IMR-90 (cell line): ENCODE measurements at places on chromosomes 3 and 15. TPM values are rescaled to one million over a fixed set of nuclear protein-coding genes. Genes with fewer than 3 reads are reported as not detected.

GRCh38 chr15:65044724-65045481 is at the start of gene SLC51B:
Gene SLC51B, plus strand, starts transcription at chr15:65045387. Its CDS starts 4,618 bp downstream, at chr15:65050005.
- no peaks in the 10 kb centered on the region for H3K27me3 ChIP-seq
- H3K4me3 ChIP-seq, result no peak within 1 kb of the TSS
- H3K4me1 ChIP-seq, result peaks cover 21% of the 10 kb centered on the region
- H3K36me3 ChIP-seq, result no peaks in the 10 kb centered on the region
- H3K27ac ChIP-seq, result no peak within 1 kb of the TSS
- no peak for DNase-seq

- no peak overlapping the region for H3K4me3 ChIP-seq
- no peak overlapping the region for H3K27ac ChIP-seq
- no peaks in the 10 kb centered on the region for H3K27me3 ChIP-seq
- peak; percentile 3 for DNase-seq
These were observed 112.4 kb downstream of the ADAMTSL3 start for GRCh38 chr15:83766339-83766738.

- no peaks in the 10 kb centered on the region for H3K27me3 ChIP-seq
- H3K36me3 ChIP-seq, result no peaks in the 10 kb centered on the region
- no peak overlapping the region for H3K27ac ChIP-seq
- H3K4me3 ChIP-seq, result no peak overlapping the region
These were observed 411.0 kb upstream of the NR2F2 start for GRCh38 chr15:95919460-95919859.

- DNase-seq, result no peak
- no peaks in the 10 kb centered on the region for H3K27me3 ChIP-seq
- no peak overlapping the region for H3K27ac ChIP-seq
These were observed 341.3 kb downstream of the TBL1XR1 start for GRCh38 chr3:176855901-176856486.

DNA sequence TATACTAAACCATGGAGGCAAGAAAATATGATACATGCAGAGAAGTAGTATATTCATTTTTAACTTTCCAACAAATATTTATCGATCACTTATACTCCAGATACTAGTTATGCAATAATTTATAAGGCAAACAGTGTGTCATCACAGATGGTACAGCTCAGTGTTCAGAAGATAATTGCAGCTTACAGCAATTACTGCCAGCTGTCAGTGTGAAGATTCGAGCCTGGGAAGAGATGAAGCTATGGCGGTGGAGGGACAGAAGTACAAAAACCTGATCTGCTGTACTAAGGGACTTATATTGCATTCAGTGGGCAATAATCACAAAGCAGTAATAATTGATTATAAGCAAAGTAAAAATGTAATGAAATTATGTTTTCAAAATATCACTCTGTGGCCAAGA is 170.6 kb upstream of the EPHA3 start:
- no peaks in the 10 kb centered on the region for H3K36me3 ChIP-seq
- H3K4me3 ChIP-seq, result no peak overlapping the region
- no peak overlapping the region for H3K27ac ChIP-seq
- no peaks in the 10 kb centered on the region for H3K4me1 ChIP-seq

- H3K4me1 ChIP-seq, result no peaks in the 10 kb centered on the region
- peak; percentile 57 for DNase-seq
- no peaks in the 10 kb centered on the region for H3K36me3 ChIP-seq
- H3K27me3 ChIP-seq, result peaks cover 16% of the 10 kb centered on the region
- H3K4me3 ChIP-seq, result no peak overlapping the region
These were observed 2.9 kb upstream of the NME9 start for GRCh38 chr3:138332472-138333073.

DNA sequence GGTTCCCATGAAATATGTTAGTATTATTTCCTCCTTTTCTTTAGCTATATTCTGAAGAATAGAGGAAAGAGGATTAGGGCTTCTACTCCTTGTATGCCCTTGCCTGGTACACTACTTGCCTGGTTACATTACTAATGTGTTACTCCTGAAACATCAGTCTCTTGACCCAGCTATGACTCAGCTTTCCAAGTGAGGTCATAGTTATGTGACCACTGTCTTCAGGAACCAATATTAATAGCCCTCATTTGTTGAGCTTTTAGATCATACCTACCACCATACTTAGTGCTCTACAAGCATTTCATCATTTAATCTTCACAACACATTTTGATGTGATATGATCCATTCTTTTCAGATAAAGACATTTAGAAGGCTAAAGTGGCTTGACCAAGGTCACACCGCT is 60.3 kb downstream of the CMSS1 start:
- H3K27ac ChIP-seq, result no peak overlapping the region
- no peaks in the 10 kb centered on the region for H3K27me3 ChIP-seq
- DNase-seq, result peak; percentile 88
- H3K36me3 ChIP-seq, result no peaks in the 10 kb centered on the region
- no peak overlapping the region for H3K4me3 ChIP-seq

- no peak overlapping the region for H3K27ac ChIP-seq
- peak; percentile 23 for DNase-seq
- no peak overlapping the region for H3K4me3 ChIP-seq
- H3K4me1 ChIP-seq, result no peaks in the 10 kb centered on the region
- no peaks in the 10 kb centered on the region for H3K36me3 ChIP-seq
- peaks cover 26% of the 10 kb centered on the region for H3K27me3 ChIP-seq
These were observed 112.2 kb upstream of the SLC6A11 start for GRCh38 chr3:10703875-10704274.

DNA sequence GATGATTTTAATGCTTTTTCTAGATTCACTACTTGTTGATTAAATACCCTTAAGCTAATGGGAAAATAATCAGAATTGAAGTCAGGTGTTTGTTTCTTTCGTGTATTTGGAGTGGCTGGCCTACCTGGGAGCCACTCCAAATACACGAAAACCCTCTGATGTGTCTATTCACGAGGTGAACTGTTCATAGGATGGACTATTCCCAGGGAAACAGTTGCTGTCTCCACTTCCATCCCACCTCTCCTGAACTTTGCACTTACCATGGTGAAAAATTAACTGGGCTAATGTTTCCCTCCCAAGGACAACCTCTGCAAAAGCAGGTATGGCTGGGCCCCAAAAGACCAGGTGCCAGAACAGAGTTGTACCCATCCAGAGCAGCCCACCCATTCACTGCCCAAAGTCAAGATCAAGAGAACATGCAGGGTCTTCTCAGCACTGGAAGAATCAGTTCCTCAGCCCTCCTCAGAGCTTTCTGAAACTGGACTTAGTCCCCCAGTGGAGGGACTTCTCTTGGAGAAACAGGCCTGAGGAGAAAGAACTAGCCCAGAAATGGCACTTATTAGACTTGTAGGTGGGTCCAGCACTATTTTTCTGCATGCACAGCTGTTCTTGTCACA is 2.9 kb upstream of the SMAD3 start:
- no peak overlapping the region for H3K4me3 ChIP-seq
- H3K36me3 ChIP-seq, result peaks cover 3% of the 10 kb centered on the region; the same call in 1 of the 2 replicates
- no peaks in the 10 kb centered on the region for H3K27me3 ChIP-seq
- peaks cover 5% of the 10 kb centered on the region for H3K4me1 ChIP-seq
- no peak for DNase-seq

DNA sequence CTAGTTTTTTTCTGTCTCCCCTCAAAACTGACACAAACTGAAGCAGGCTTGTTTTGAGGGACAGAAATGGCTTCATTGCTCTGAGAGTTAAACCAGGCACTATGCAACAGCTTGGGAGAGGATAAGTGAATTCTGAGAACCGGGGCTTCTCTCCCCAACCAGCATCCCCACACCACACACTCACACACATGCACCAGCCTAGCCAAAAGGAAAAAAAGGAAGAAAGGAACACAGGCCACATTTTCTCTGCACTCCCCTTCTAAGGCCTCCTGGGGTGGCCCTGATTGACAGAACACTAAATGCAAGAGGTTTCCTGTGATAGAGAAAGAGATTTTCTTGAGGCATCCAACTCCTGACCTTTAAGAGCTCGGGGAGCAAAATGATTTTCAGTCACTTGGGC is 177.5 kb downstream of the TLE3 start:
- DNase-seq, result no peak
- H3K27ac ChIP-seq, result no peak overlapping the region
- H3K36me3 ChIP-seq, result no peaks in the 10 kb centered on the region
- peaks cover 50% of the 10 kb centered on the region for H3K27me3 ChIP-seq
- no peak overlapping the region for H3K4me3 ChIP-seq

- peaks cover 35% of the 10 kb centered on the region for H3K4me1 ChIP-seq
- H3K27ac ChIP-seq, result peak overlapping the region; percentile 54; the same call in 1 of the 2 replicates
- H3K27me3 ChIP-seq, result no peaks in the 10 kb centered on the region
These were observed 84.1 kb downstream of the TBC1D2B start for GRCh38 chr15:77993374-77993911.

- no peaks in the 10 kb centered on the region for H3K36me3 ChIP-seq
- no peak overlapping the region for H3K4me3 ChIP-seq
- peaks cover 13% of the 10 kb centered on the region for H3K4me1 ChIP-seq
- H3K27ac ChIP-seq, result no peak overlapping the region
These were observed 121.5 kb upstream of the LIPC start for GRCh38 chr15:58309963-58310928.

DNA sequence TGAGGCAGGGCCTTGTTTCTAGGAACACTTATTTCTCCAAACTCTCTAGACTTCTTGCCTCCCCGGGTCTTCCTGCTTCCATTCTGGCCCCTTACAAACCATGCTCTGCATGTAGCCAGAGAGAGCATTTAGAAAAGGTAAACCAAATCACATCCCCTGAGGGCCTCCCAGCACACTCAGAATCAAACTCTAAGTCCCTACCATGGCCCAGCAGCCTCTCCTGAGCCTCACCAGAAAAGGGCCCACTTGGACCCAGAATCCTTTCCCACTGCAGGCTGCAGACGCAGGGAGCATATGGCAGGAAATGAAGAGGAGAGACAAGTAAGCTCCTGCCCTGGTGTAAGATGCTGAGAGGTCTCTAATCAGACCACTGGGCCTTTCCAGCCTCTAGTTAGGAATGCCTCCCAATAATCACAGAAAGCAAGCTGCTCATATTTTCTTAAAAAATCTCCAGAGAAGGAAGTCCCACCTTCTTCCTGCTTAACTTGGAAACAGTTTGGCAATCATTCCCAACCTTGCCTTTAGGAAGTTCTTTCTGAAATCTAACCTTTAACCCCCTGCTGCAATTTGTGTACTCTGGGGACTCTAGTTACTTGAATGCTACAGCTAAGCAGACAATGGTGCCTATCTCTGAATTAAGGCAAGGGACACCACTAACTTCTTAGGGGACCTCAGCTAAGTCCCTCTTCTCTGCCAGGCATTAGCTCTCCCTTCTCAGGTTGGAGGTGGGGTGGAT is 4.2 kb downstream of the AMOTL2 start:
- peaks cover 72% of the 10 kb centered on the region for H3K36me3 ChIP-seq
- no peak overlapping the region for H3K4me3 ChIP-seq
- peak overlapping the region; percentile 99 for H3K27ac ChIP-seq
- peaks cover 62% of the 10 kb centered on the region for H3K4me1 ChIP-seq
- no peaks in the 10 kb centered on the region for H3K27me3 ChIP-seq
- no peak for DNase-seq

DNA sequence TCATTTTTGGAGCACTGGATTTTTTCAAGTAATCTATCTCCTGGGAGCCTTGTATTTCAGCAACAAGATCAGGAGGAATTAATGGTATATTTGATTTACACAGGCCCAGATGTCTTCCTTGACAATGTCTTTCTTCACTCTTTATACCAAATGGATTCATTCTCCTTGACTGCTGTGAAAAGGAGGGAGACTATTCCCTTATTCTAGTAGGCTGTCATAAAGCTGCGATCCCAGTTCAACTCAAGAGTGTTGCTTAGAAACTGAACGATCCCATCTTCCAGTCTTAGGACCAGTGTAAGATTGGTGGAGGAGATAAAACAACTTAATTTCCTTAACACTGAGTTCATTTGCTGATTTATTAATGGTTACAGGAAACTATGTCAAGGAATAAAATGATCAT is 119.4 kb upstream of the ROBO1 start:
- H3K4me1 ChIP-seq, result no peaks in the 10 kb centered on the region
- H3K27ac ChIP-seq, result no peak overlapping the region
- DNase-seq, result no peak
- no peaks in the 10 kb centered on the region for H3K27me3 ChIP-seq
- H3K4me3 ChIP-seq, result no peak overlapping the region
- H3K36me3 ChIP-seq, result no peaks in the 10 kb centered on the region

DNA sequence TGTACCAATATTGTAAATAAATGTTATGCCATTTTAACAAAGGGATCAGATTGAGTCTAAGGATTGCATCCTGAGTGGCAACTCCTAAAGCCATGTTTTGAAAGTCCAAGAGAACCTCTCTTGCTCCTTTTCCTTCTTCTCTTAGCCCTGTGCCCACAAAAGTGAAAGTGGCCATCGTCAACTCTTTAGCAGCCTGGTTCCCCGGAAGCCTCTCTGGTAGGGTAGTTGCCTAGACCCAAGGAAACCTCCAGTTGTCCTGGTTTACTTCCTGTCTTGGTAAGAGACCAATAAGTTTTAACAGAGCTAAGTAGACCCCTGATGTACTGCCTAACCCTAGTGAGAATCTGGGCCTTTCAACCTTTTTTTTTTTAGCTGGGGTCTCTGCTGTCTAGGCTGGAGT is 10.2 kb upstream of the ITPKA start:
- H3K4me1 ChIP-seq, result no peaks in the 10 kb centered on the region
- peaks cover 31% of the 10 kb centered on the region for H3K36me3 ChIP-seq
- H3K27me3 ChIP-seq, result no peaks in the 10 kb centered on the region
- H3K27ac ChIP-seq, result no peak overlapping the region

DNA sequence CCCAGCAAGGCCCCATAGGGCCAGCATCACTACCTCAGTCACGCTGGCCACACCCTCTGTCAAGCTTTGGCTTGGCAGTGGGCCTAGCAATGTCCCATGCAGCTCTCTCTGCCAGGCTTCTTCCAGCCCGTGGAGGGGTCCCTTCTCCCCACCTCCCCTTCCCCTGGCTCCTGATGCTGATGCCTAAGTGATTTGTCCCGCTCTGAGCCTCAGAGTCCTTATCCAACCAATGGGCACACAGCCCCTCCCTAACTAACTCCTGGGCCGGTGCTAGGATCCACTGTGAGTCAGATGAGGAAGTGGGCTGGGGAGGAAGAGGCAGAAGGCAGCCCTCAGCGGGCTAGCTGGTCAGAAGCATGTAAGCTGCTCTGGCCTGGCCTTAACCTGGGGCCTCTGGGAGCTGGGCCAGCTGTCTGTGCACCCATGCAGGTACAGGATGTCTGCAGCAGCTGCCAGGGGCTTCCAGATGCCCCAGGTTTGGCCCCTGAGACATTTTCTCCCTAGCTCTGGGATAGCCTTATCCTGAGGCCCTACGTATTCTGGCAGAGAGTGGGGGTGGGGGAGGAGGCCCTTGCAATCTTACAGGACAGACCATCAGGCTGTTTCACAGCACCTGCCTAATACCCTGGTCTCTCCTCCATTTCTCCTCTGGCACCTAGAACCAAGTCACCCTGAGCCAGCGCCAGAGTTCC is 740 bp upstream of the ZBTB47 start:
- H3K4me3 ChIP-seq, result peak overlapping the region; percentile 70
- peak; percentile 78 for DNase-seq
- peaks cover 35% of the 10 kb centered on the region for H3K4me1 ChIP-seq

Gene ZDHHC19
- not detected in 2 replicates for total RNA-seq

Gene KAT2B
- 2.2 and 3.1 TPM in 2 replicates for total RNA-seq

Gene SMCO1
- total RNA-seq, result not detected in 2 replicates

Gene CCR2
- total RNA-seq, result not detected in 2 replicates

Gene POLQ
- 5.0 and 7.5 TPM in 2 replicates for total RNA-seq

Gene CD276
- 30.8 and 37.5 TPM in 2 replicates for total RNA-seq

Gene TKT
- total RNA-seq, result 301 and 349 TPM in 2 replicates

Gene NMNAT3
- total RNA-seq, result under 0.01 and 0.36 TPM in 2 replicates

Gene MEGF11
- total RNA-seq, result not detected in 2 replicates

Gene TM4SF1
- total RNA-seq, result 232 and 366 TPM in 2 replicates

Gene TRH
- not detected in 2 replicates for total RNA-seq

Gene PYGO1
- 6.6 and 10.0 TPM in 2 replicates for total RNA-seq

Gene GRK7
- total RNA-seq, result not detected in 2 replicates

Gene STRA6
- total RNA-seq, result not detected in 2 replicates
